ENCODE measurements at places on chromosomes 3 and 15.

DNA sequence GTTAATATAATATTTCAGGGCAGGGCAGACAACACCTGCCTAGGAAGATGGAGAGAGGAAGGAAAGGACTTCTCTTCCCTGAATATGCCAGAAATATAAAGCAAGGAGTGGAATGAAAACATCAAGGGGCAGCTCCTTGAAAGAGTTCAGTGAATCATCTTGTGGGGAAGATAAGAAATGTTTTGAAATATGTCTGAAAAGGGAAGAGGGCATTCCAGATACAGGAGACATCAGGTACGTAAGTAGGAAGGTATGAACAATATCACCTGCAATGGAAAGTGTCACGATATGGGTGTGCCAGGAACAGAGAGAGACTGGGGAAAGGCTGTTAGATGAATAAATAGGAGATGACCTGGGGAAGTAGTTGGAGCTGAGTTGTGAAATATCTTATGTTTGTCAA lies 75.8 kb upstream of the WDR72 start:
- no peak for DNase-seq

- DNase-seq: no peak
These were observed 116.9 kb downstream of the NFKBIZ start for GRCh38 chr3:101966226-101966625.

DNA sequence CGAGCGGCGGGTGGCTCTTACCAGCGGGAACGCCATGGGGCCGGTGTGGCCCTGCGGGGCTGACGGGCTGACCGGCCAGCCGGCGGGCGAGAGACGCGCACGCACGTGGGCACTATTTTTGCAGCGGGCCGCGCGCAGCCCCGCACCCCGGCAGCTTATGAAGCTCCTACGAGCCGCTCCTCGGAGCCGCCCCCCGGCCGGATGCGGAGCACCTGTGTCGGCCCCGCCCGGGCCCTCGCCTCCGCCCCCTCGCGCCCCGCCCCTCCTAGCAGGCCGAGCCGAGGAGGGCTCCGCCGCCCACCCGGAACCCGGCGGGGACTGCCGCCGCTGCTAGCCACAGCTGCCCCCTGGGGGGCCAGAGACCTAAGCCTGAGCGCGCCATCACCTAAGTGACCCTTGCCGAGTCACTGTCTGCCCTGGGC lies 683 bp upstream of the CPEB1 start:
- no peak for DNase-seq

DNA sequence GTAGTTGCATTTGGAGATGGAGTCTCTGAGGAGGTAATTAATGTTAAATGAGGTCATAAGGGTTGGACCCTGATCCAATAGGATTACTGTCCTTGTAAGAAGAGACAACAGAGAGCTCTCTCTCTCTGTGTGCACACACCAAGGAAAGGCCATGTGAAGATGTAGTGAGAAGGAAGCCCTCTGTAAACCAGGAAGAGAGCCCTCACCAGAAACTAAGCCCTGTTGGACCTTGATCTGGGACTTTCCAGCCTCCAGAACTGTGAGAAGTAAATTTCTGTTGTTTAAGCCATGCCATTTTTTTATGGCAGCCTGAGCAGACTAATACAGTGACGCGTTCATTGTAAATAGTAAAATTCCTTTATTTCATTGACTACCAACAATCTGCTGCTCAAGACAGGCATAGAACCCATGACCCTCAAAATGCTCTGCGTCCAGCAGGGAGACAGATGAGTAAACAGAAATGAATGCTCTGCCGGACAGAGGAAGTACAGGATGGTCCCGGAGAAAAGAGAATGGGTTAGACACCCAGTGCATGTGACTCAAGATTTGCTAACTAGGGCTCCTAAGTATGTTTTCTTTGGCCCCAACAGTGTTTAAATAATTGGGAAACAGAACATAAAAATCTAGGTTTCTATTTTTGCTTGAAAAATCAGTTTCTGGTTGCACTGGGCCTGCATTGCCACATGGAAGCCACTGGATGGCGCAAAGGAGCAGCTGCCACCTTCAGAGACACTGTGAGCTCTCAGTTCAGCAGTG lies 37.9 kb upstream of the TNFAIP8L3 start:
- no peak for DNase-seq

- DNase-seq: no peak
These were observed 72.6 kb upstream of the CTXND1 start for GRCh38 chr15:80324545-80325080.

- no peak for DNase-seq
These were observed 543.7 kb downstream of the FHIT start for GRCh38 chr3:60707452-60708020.

DNA sequence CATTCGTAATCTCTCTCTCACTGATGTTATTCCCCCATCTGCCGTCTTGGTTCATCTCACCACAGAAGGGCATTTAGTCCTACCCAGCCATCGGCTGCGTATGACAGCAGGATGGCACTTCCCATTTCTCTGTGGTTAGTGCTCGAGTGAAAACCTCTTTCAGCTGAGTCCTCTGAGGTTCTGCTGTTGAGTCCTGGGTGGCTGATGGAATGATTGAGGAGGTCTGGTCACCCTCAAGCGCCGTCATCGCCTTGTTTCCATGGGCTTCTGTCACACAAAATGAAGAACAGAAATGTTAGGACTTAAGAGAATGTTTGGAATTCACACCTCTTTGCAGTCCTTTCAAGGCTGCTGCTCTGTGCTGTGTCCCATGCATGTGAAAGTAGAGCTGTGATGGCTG lies 9.4 kb upstream of the SACM1L start:
- no peak for DNase-seq

- DNase-seq: no peak
These were observed 594.1 kb downstream of the FGF12 start for GRCh38 chr3:192133271-192133670.

GRCh38 chr3:163863146-163863545 lies 1215.2 kb downstream of the SI start:
- no peak for DNase-seq

DNA sequence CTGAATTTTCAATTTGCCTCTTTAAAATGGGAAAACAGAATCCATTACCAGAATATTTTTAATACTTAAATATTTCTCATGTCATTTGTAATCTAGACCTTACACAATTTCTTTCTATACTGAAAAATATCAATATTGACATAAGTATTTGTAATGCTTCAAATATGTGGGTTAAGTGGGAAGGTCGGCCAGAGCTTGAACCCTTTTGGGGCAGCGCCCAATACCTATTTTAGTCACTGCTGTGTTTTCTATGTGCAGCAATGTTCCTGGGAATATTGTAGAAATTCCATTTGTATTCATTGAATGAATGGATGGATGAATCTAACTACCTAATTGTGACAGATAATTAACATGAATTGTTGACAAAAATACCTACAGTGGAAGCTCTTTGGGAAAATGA lies 459.7 kb upstream of the ZNF717 start:
- no peak for DNase-seq

GRCh38 chr3:27633224-27633545 lies 88.9 kb downstream of the EOMES start:
- no peak for DNase-seq

DNA sequence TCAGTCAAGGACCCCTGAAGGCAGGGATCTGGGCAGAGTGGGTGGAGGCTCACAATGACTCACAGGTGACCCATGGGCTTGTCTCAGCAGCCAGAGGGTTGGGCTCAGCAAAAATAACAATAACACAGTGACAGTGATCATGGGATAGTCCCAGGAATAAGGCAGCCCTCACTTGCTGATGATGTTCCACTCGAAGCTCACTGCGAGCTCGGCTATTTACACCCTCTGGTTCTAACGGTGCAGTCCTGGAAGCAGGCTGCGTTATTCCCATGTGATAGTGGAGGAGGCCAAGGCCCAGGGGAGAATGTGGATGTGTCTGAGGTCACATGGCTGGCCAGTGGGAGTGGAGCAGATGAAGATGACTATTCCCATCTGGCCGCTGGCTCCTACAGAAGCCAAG lies 16.2 kb downstream of the CCDC33 start:
- DNase-seq: no peak

DNA sequence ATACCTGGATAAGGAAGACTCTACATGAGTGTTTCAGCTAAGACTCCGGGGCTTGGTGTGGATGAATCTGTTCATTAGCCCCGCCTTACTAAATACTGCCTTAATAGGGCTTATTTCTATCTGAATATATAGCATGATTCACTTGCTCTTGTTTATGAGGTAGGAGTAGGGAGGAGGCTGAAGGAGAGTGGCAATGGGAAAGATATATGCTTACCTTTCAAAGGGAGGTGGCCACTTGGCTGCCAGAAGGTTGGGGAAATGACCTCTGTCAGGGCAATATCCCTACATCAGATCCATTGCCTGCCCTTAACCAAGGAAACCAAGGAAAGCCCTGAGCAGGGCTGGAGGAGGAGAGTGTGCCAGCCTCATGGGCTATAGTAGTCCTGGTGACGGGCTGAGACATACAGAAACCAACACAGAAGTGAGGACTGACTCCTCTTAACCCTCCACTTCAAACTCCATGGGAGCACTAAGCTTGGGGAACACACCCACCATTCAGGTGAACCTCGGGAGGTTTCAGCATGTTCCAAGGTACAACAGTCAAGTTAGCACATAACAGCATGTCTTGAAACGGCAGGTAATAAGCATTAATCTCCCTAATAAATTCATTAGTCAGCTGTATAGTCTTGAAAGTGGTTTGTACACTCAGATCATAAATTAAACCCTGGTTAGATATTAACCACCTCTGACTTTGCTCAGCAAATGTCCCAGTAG lies 80.1 kb downstream of the EOMES start:
- no peak for DNase-seq

DNA sequence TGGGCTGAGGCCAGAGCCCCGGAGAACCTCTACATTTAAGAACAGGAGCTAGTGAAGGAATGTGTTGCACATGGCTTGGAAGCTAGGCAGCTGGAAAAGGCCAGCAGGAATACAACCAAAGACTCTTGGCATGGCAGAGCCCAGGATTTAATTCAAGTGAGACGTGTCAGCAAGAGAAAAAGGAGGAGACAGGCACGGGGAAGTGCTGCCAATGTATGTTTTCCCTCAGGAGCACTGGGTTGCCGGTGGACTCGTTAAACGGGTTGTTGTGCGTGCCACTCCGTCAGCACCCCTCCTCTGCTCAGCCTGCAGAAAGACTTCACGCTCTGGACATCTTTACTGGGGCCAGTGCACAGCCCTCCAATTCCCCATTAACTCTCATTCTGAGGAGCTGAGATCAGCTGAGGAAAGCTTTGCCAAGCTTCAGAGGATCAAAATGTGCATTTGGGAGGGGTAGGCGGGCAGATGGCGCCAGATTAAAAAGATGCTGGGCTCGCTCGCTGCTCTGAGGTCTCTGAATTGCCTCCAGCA lies 103.7 kb downstream of the PDZRN3 start:
- peak; percentile 92 for DNase-seq

- no peak for DNase-seq
These were observed 396.9 kb downstream of the MAGI1 start for GRCh38 chr3:65641777-65642176.

GRCh38 chr15:48421362-48421761 lies 90.1 kb downstream of the DUT start:
- no peak for DNase-seq

DNA sequence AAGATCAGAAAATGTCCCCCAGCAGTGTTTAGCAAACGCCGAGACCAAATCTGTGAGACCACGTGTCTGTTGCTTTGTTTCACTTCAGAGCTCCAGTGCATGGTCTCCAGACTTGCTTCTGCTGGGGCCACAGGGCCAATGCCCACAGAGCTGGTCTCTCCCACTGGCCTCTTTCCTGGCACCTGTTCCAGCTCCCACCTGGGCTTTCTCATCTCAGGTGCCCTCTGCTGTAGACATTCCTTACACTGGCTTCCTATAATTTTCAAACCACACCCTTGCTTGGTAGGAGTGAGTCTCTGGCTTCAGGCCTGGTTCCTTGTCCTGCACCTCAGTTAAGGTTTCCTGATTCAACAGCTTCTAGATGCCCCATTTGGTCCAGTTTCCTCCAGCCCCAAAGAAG lies 243.1 kb downstream of the ADAMTS17 start:
- no peak for DNase-seq

GRCh38 chr3:36677331-36678007 lies 86.9 kb downstream of the DCLK3 start:
- no peak for DNase-seq

- DNase-seq: no peak
These were observed 138.5 kb downstream of the RORA start for GRCh38 chr15:61090386-61091288.

DNA sequence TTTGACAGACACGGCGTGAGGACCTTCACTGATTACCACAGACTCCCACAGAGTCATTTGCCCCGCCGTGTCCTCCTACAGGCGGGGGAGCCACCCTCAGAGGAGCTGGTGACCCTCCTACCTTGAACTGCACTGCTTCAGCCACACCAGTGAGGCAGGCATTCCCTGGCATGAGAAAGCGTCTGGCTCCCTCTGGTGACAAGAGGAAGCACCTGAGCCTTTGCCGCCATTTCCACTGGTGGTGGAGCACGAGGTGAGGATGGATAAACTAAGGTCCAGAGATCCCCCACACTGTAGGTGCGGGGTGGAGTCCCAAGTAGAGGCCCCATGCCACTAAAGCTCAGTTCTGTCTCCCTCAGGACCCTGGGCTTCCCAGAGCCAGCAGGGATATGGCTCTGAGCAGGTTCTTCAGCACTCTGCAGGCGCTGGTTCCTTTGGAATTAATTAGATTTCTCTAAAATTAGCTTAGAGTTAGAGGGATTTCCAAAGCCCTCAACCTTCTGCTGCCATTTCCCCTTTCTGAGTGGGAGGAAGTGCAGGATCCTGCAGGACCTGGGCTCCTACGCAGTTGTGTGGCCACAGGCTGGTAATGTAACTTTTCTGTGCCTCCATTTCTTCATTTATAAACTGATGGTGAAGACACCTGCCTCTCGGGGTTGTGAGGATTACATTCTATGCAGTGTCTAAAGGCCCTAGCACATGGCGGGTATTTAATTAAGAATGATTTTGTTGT lies 224.0 kb downstream of the SLCO3A1 start:
- DNase-seq: peak; percentile 68

DNA sequence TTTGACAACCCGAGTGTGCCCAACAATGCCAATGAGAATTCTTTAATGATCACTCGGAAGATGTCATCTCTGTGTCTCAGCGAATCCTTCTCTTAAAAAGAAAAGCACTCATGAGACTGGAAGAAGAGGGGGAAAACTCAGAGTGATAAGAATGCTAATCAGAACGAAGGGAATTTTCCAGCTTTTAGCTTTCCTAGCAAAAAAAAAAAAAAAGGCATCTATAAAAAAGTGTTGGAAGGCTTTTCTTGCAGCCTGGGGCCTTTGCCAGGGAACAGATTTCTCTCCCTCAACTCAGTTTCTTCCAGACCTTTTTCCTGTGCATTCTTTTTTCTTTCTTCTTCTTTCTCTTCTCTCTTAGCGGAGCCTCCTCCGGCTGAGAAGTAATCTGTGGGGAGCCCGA lies 80.5 kb upstream of the NEO1 start:
- DNase-seq: no peak

DNA sequence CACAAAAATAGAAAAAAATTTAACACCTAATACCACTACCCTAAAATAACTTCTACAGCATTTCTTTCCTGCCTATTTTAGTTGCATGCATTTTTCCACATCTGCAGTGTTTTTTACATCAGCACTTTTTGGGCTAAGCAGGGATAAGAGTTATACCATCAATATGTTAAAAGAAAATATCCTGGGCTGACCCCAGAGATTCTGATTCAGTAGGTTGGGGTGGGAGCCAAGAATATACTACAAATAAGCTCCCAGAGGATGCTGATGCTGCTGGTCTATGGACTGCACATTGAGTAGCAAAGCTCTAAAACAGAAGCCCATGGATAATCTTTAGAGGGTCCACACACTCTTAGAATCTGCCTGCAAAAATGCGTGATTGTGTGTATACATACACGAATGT lies 14.8 kb downstream of the FYCO1 start:
- no peak for DNase-seq

- no peak for DNase-seq
These were observed 105.6 kb downstream of the NFKBIZ start for GRCh38 chr3:101954936-101955335.

- no peak for DNase-seq
These were observed 137.9 kb downstream of the KCNAB1 start for GRCh38 chr3:156258301-156258700.

Measured in prostate gland (tissue), 2 donors.